CD4-positive, alpha-beta T cell treated with Interleukin-6 for 4 hours (primary cell): ENCODE measurements at places on chromosomes 16 and 17.

- no peak for DNase-seq
These were observed 4.8 kb downstream of the ABCA10 start for GRCh38 chr17:69223809-69224208.

DNA sequence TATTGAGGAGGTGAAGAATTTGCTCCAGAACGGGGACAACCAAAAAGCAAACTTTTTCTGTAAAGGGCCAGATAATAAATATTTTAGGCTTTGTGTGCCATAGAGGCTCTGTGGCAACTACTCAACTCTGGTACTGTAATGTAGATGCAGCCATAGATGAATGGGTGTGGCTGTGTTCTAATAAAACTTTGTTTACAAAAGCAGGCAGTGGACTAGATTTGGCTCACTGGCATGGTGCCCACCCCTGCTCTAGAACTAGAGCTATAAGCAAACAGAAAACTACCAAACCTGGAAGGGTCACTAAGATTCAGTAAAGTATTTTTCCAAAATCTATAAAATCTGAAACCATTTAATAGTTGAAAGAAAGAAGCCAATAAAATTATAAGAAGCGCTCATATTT lies 24.6 kb upstream of the SMURF2 start:
- no peak for DNase-seq

- no peak for DNase-seq
These were observed 287.8 kb upstream of the N4BP1 start for GRCh38 chr16:48897698-48898205.

- no peak for DNase-seq
These were observed 46.4 kb downstream of the NUP88 start for GRCh38 chr17:5373112-5373511.

DNA sequence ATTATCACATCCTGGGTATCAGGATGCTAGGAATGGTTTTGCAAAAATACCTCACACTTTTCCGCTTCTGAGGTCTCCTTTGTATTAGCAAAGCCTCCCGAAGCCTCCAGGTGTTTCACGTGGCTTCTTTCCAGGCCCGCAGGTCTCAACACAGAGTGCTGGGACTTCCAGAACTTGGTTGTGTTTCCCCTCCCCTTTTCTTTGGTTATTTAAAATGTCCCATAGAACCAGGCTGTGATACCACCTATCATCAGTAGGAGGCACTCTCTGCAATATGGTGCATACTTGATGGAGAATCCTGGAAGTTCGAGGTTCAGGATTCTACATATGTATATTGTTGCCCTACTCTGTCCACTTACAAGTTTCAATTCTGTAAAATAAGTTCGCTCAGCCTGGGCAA lies 28.8 kb downstream of the ATP2C2 start:
- no peak for DNase-seq
